ENCODE measurements at places on chromosomes 1 and 21.

GRCh38 chr1:100411574-100411973, 59.3 kb downstream of the CDC14A start:
- DNase-seq, result no peak
- no peaks in the 10 kb centered on the region for H3K27me3 ChIP-seq
- H3K4me1 ChIP-seq, result peaks cover 14% of the 10 kb centered on the region
- peak overlapping the region; percentile 78 for H3K27ac ChIP-seq
- no peaks in the 10 kb centered on the region for H3K36me3 ChIP-seq

GRCh38 chr1:45412899-45413298, 72.7 kb upstream of the MUTYH start:
- no peak for DNase-seq
- H3K4me1 ChIP-seq, result no peaks in the 10 kb centered on the region
- no peaks in the 10 kb centered on the region for H3K27me3 ChIP-seq

GRCh38 chr1:216332462-216332861, 90.8 kb downstream of the USH2A start:
- no peak for DNase-seq
- H3K4me3 ChIP-seq, result no peak overlapping the region
- H3K27me3 ChIP-seq, result no peaks in the 10 kb centered on the region
- no peaks in the 10 kb centered on the region for H3K4me1 ChIP-seq
- H3K27ac ChIP-seq, result no peak overlapping the region

GRCh38 chr1:78032996-78033796, 12.6 kb upstream of the GIPC2 start:
- no peaks in the 10 kb centered on the region for H3K36me3 ChIP-seq
- no peaks in the 10 kb centered on the region for H3K27me3 ChIP-seq
- no peak for DNase-seq
- H3K4me3 ChIP-seq, result no peak overlapping the region
- H3K27ac ChIP-seq, result no peak overlapping the region
- no peaks in the 10 kb centered on the region for H3K4me1 ChIP-seq

DNA sequence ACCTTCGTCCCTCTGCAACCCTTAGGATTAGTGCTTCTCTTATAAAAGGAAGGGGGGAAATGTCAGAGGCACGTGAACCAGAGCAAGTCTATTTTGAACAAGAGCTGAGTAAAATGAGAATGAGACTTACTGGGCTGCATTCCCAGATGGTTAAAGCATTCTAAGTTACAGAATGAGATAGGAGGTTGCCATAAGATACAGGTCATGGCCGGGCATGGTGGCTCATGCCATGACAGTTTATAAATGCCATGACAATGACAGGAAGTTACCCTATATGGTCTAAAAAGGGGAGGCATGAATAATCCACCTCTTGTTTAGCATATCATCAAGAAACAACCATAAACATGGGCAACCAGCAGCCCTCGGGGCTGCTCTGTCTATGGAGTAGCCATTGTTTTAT, 2.5 kb upstream of the AQP10 start:
- no peak for DNase-seq
- no peaks in the 10 kb centered on the region for H3K4me1 ChIP-seq
- no peaks in the 10 kb centered on the region for H3K36me3 ChIP-seq
- no peaks in the 10 kb centered on the region for H3K27me3 ChIP-seq
- H3K4me3 ChIP-seq, result no peak overlapping the region

GRCh38 chr1:183580281-183580682, 10.0 kb downstream of the NCF2 start:
- no peak overlapping the region for H3K4me3 ChIP-seq
- H3K4me1 ChIP-seq, result no peaks in the 10 kb centered on the region
- no peaks in the 10 kb centered on the region for H3K27me3 ChIP-seq
- no peaks in the 10 kb centered on the region for H3K36me3 ChIP-seq
- no peak for DNase-seq
- no peak overlapping the region for H3K27ac ChIP-seq

Data from prostate gland (tissue), 2 donors.